Foreskin melanocyte (primary cell): ENCODE measurements at places on chromosomes 7 and 10.

DNA sequence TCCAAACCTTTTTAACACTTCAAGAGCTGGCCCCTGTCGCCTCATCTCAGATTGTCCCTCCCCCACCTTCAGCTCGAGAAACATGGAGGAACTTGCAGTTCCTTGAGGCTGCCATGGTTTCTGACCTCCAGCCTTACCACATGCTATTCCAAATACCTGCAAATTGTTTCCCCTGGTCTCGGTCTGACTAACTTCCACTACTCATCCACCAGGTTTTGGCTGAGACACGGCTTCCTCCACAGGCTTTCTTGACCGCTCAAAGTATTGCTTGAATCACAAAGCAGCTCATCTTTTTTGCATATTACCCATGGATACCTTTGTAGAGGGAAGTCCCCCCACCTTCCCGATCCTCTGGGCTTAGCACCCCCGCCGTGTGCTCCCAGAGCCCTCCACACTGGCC, 5.2 kb upstream of the SAMD8 start:
- DNase-seq, result no peak

- no peak for DNase-seq
Measured at GRCh38 chr7:114416129-114416990, 1.7 kb downstream of the FOXP2 start.

DNA sequence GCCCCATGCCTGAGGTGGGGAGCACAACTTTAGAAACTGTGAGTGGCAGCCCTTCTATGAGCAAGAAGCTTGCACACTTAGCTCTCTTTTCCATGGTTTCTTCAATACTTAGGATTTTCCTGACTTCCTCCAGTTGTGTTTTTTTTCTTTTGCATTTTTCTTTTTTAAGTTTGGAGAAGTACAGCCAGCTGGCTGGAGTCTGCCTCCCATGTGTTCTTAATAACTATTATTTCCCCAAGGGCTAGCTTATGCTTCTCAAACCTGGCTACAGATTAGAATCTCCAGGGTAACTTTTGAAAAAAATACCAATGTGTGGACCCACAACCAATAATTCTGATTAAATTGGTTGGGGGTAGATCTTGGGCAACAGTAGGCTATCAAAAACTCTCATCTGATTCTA, 37.4 kb upstream of the MEOX2 start:
- no peak for DNase-seq

DNA sequence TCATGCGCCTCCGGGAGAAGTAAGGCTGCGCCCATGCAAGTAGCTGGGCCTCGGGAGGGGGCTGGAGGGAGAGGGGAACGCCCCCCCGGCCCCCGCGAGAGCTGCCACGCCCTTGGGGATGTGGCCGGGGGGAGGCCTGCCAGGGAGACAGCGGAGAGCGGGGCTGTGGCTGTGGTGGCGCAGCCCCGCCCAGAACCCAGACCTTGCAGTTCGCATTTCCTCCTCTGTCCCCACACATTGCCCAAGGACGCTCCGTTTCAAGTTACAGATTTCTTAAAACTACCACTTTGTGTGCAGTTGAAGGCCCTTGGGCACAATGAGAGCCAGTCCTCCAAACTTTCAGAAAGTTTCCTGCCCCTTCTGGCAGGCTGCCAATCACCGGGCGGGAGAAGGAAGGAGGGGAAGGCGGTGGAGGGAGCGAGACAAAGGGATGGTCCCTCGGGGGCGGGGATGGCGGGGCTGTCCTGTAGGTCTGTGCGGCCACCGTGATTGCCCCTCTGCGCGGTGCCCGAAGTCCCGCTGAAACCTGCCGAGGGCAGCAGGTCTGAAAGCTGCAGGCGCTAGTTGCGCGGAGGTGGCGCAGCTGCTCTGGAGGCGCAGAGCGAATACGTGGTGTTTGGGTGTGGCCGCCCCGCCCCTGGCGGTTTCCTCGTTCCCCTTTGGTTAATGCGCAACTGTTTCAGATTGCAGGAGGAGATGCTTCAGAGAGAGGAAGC, 2.1 kb downstream of the VIM start:
- peak; percentile 84 for DNase-seq

DNA sequence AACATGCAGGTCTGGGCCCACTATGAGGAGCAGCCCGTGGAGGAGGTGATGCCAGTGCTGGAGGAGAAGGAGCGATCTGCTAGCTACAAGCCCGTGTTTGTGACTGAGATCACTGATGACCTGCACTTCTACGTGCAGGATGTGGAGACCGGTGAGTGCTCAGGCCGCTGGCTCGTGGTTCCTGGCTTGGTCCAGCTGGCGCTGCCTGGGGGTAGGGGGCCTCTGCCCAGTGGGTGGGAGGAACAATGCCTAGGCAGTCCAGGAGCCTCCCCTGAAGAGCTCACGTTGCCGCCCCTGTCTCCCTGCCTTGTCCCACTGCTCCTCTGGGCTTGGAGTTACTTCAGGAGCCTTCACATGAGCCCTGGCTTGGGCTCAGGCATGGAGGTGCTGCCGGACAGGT, 50.1 kb upstream of the LRRC4 start:
- DNase-seq, result no peak

DNA sequence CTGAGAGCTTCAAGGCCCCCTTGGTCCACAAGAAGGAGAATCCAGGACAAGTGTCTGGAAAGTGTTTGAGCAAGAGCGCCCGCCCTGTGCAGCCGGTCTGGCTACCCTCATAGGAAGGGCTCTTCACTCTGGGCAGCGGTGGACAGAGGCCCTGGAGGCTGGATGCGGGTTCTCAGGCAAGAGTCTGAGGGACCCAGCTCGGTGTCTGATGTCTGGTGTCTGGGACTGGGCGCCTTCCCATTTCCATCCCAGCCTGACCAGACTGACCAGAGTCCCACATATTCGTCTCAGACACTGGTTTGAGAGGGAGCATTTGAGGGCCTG, 59.8 kb downstream of the HK1 start:
- no peak for DNase-seq

GRCh38 chr10:69641261-69641980, 11.4 kb downstream of the FAM241B start:
- DNase-seq, result no peak

DNA sequence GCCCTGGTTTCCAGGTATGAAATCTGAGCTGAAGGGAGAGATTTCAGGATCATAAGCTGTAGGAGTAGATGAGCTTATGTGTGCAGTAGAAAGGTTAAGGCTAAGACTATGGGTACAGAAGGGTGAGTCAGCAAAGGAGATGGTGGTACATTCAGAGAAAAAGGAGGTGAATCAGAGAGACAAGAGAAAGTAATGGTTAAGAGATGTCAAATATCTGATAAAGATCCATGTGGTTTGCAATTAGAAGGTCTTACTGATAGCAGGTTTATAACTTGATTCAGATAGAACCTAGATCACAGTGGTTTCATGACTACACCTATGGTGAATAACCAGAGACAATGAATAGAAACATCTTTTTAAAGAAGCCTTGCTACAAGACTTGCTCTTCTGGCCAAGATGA, 4.5 kb upstream of the NPY start:
- no peak for DNase-seq

DNA sequence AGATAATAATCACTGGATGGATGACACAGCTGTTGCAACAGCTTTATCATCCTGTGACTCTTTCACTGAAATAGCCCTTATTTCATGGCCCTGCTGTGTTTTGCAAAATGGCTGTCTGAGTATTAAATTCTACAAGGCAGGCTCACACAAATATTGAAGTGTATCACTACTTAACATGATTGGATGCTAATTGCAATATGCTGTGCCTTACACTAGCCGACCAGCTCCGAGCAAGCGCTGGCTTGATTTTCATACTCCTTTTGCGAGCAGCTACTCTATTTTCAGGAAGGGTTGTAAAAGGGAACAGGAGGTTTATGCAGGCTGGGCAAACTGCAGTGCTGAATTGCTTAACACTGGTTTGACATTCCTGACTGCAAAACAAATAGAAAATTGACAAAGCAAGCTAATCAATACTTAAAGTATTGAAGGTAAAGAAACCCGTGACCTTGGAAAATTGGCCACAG, 121.6 kb downstream of the CACNB2 start:
- no peak for DNase-seq

DNA sequence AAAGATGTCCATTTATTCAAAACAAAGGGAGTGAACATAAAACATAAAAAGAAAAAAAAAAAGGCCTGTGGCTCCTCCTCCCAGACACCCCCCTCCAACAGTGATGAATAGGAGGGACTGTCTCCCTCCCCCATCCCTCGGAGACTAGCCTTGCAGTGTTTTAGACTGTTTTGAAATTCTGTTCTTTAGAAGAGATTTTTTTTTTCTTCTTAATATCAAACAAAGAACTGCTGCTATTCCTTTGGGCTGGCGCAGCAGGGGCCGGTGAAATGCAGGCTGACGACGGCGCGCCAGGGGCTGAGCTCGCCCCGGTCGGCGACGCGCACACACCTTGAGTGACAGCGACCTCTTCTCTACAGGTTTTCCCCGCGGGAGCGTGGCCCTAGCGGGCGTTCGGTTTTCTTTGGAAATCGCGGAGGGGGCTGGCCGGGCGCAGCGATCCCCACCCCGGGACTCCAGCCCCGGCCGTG, at the start of gene LANCL2:
Gene LANCL2 (plus strand): TSS at position 133 of the 470 bp plus-strand sequence. CDS start 689 bp downstream, outside the sequence.
- DNase-seq, result peak; percentile 40

- peak; percentile 11 for DNase-seq
Measured at GRCh38 chr10:100186253-100187212, 704 bp upstream of the ERLIN1 start.

DNA sequence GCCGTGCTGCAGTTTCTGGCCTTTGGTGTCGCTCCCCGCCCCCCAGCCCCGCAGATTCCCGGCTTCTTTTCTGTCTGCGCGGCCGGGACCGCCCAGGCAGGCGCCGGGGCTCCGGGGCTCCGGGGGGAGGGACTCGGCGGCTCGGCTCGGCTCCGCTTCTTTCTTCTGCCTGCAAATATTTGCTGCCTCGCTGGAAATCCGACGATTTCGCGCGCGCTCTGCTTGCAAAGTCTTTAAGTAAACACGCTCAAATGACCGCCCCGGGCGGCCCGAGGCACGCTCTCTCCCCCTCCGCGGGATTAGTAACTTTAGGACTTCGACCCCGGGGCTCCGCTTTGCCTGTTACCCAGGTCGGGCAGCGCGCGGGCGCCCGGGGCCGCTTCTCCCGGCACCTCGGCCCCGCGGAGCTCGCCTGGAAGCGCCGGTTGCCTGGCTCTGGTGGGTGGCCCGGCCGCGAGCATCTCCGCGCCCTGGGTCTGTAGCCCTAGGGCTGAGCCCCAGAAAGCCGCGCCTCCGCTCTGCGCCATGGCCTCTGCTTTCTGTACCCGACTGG, 3.9 kb upstream of the GATA3 start:
- DNase-seq, result no peak

DNA sequence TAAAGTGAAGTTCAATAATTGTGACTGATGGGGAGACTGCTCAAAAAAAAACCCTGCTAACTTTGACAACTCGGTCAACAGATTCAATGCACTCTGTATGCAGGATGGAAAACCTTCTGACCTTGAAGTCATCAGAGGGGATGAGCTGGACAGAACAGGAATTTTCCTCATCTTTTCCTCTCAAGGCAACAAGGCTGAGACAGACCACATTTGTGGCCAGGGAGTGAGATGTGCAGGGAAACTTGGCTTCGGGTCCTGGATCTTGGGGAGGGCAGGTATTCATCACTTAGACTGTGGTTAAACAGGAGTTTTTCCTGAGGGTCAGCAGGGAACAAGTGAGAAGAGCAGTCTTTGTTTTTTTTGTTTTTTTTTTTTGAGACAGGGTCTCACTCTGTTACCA, 100.6 kb downstream of the BAMBI start:
- DNase-seq, result no peak

DNA sequence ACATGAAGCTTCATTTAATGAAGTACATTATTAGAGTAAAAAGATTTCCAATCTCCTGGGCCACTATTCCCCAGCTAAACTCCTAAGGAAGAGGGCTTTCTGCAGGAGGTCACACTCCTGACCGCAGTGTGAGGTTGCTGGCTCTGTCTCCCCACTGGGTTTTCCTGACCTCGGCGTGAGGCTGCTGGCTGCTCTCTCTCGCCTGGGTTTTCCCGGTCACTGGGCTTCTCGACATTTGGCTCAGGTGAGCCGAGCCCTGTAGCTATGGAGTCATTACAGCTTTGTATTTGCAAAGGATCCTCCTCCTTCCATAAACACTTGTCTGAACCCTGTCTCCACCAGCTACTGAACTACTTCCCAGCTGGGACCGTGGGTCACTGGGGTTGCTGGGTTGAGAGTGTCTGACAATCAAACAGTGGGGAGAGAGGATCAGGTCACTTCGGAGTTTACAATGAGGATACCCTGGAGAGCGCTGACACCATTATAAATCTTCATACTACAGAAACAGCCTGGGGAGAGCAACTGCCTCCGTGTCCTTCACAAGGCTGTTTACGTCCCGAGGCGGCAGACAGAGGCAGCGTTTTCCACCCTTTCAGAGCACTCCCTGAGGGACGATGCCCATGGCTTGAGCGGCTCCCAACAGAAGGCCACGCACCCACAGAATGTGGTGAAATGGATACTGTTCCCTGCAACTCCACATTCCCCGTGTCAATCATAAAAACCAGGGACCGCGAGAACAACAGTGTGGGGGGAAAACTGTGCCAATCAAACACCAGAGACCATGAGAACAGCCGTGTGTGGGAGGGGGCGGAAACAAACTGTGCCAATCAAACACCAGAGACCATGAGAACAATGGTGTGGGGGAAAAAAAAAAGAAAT, 226.2 kb downstream of the ZMYND11 start:
- DNase-seq, result no peak

DNA sequence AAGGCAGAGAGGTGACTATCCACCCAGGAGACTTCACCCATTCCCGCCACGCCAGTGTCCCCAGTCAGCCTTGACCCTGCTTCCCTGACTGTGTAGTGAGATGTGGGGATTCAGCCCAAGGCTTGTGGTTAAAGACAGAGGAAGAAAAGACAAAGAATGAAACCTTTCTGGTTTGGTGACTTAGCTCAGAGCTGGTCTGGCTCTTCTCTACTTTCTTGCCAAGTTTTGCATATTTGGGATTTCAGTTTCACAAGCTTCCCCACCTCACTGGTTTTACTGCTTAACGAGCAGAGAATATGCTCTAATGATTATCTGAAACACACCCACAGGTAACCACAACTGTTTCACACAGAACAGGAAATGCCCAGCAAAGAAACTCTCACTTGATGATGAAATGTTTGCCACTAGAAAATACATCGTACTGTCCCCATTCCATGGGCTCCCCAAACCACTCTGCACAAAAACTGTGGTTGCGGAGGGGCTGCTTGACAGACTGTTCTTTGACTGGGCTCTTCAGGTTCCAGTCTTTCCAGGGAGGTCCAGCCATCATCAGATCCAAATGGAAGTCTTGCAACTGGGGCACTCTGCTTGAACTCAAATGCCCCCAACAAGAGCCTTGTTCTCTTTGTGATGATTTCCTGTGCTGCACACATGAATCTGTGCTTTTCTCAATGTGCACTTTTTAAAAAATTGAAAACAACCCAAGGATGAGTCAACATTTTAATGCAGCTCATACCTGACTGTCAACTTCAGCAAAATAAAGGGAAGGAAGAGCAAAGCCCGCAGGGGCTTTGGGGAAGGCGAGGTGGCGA, 95.5 kb downstream of the CTBP2 start:
- no peak for DNase-seq

DNA sequence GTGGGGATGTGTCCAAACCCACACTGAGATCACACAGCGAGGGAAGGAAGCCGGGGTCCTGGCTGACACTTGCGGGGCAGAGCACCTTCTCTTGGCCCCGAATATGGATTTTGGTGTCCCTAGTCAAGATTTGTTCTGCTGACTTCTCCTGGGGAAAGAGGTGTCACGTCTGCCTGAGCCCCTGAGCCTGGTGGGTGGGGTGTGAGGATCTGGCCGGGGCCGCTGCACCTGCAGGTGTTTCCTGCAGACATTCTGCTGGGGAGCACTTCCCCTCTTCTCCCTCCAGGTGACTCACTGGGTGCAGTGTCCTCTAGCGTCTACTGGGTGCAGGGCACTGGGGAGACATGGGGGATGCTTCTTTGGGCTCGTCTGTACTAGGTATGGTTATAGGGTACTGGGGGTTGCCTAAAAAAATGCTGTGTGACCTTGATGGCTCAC, 99.2 kb downstream of the GRK5 start:
- DNase-seq, result no peak

- DNase-seq, result no peak
Measured at GRCh38 chr7:6575281-6576023, 1.8 kb upstream of the ZDHHC4 start.
